Lung (tissue), 17 donors: ENCODE measurements at places on chromosomes 7 and 10.

GRCh38 chr10:127048630-127049029 lies 143.4 kb downstream of the DOCK1 start:
- no peak for DNase-seq

- peak; percentile 79 for DNase-seq
Measured at GRCh38 chr10:21402606-21403083, 122.8 kb downstream of the SKIDA1 start.

- peak; percentile 35 for DNase-seq
Measured at GRCh38 chr10:99444383-99445045, 14.1 kb upstream of the GOT1 start.

DNA sequence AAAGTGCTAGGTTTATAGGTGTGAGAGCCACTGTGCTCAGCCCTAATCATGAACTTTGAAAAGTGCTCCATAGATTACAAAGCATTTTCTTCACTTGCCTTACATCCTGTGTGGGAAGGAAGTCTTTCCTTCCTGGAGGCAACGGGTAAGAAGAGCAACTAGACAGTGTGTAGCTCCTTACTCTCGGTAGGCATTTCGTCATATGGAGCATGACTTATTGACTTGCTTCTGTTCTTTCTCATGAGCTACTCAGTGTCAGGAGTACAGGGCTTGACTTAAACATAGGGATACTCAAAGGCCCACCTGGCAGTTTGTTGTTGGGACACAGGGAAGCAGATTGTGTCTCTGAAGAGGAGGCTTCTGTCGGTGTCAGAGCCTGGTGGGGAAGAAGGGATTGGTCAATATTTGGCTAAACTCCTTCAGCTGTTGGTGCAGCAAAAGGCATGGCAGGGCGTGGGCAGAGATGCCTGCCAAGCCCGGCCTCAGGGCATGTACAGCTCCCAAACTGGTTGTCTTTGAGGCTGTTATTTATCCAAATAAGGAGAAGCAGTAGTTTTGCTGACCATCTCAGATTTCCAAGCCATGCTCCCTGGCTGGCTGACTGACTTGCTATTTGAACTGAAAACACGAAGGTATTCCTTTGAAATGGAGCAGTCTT lies 248.9 kb downstream of the KIAA1217 start:
- DNase-seq, result no peak

DNA sequence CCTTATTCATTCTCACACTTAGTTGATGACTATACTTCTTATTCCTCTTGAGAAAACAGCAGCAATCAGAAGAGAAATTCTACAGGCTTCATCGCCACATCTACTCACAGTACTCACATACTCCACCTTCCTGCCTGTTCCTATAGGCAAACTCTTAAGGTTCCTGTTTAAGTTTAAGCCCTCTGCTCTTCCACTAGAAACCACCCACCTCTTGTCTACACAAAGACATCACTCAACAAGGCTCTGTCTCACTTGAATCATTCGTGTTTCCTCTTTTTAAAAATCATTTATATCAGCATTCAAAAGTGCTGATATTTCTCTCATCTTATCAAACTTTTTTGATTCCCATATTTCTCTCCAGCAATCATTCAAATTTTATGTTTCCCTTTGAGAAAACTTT lies 85.5 kb upstream of the ADO start:
- no peak for DNase-seq

GRCh38 chr7:117383483-117384189 lies 43.7 kb downstream of the ASZ1 start:
- peak; percentile 58 for DNase-seq

DNA sequence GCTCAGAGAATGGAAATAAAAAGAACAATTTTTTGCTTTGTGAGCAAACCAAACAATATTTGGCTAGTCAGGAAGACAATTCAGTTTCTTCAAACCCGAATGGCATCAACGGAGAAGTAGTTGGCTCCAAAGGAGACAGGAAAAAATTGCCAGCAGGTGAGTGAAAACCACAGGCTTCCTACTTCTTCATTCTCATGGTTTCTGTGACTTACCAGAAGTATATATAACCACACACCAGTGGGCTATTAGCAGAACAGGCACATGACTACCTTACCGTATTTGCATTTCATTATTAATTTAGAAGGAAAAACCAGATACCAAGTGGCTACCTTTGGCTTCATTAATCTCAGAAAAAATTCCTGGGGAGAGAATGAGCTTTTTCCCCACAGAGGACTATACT lies 8.8 kb downstream of the TDRD1 start:
- DNase-seq, result no peak

DNA sequence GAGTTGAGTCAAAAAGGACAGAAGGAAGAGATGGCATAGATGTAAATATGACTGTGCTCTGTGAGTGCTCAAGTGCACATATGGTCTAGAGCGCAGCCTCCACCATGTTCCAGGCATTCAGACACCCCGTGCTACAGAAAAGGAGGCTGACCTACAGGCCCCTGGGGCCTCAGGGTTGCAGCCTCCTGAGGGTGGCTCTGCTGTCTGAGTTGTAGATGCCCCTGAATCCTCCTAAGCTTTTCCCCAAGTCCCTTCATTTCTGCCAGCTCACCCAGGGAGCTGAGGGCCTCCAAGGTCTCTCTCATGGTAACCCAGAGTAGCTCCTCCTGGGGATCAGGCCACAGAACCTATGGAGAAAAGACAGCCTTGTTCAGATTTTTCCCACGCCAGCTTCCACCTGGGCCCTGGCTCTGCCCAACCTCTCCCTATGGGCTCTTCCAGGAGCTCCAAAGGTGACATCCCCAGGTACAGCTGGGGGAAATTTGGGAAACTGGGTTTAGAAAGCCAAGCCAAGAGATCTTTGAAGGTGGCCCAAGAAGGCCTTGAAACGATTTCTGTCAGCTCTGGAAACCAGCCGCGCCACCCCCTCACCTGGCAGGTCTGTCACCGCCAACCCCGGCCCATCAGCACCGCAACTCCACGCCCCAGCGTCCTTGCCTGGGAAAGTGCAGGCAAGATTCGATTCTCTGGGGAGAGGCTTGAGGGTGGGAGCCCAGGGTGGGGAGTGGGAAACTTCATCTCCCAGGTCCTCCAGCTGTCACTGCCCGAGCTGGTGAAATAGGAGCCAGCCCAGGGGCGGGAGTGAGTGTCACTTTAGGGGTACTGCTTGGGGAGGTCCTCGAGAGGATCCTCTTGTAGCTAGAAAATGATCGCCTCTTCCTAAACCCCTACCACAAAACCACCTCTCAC lies 2.4 kb downstream of the ZNF467 start:
- DNase-seq, result no peak

DNA sequence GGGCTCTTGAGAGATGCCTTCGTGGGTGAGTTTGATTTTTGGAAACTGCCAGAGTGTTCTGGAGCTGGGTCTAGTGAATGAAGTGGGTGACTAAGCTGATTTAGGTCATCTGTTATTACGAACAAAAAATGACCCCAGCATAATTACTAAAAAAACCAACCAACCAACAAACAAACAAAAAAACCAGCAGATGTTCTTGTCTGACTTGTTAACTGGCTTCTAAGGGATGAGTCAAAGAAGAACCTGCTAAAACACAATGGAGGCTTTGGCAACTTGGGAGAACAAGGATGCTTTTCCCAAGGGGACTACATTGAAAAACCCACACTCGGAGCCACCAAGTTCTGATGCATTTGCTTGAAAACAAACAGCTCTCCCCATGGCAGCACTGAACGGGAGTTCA lies 11.5 kb downstream of the TACR2 start:
- DNase-seq, result no peak

- no peak for DNase-seq
Measured at GRCh38 chr7:128872394-128872824, 9.8 kb downstream of the ATP6V1F start.

DNA sequence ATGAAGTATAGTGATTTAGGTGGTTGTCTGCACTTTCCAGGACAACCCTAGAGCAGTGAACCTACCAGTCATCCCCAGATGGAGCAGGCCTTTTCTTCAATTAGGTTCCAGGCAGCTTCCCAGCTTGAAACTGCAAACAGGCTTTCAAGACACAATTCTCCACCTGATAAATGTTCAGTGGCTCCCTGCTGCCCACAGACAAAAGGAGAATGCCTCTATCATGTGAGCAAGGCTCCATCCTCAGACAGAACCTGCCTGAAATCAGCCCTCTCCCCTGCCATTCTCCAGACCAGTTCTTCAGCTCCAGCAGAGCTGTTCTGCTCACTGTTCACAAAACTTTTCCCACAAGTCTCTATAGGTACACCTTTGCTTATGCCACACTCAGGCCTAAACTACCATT lies 22.1 kb downstream of the RELN start:
- DNase-seq, result no peak

- DNase-seq, result no peak
Measured at GRCh38 chr10:23779301-23779700, 340.4 kb downstream of the OTUD1 start.

DNA sequence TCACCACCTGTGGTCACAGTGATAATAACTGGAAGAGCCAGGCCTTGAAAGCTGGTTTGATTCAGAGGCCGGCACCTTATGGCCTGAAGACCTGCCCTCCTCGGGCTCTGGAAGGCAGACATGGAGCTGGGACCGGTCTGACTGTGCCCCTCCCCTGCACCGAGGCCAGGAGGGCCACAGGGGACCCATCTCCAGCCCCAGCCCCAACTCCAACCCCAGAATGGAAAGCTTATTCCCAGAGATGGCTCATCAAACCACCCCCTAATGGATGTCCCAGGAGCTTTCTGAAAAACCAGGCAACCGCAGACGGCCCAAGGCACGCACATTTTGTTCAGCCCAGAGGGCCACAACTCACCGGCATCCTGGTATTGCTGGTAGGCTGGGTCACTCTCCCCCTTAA lies 16.8 kb downstream of the PDIA4 start:
- no peak for DNase-seq

DNA sequence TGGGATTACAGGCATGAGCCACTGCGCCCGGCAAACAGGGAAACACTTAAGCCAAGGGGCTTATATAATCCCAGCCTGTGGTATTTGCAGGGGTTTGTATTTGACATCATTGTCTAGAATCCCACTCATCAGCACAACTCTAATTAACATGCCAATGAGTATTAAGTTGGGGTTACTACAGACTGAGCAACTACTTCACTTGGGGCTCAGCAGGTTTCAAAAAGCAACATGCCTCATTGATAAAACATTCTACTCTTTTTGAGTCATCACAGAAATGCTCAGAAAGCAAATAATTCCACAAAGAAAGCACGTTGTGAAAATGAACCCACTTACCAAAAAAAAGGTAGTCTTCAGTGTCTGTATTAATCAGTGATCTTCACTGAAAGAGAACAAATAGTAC lies 236.9 kb upstream of the CELF2 start:
- no peak for DNase-seq

GRCh38 chr7:55567571-55567970 lies 4.7 kb downstream of the VOPP1 start:
- no peak for DNase-seq

- DNase-seq, result peak; percentile 38
Measured at GRCh38 chr10:128297709-128298378, 171.6 kb upstream of the MKI67 start.

DNA sequence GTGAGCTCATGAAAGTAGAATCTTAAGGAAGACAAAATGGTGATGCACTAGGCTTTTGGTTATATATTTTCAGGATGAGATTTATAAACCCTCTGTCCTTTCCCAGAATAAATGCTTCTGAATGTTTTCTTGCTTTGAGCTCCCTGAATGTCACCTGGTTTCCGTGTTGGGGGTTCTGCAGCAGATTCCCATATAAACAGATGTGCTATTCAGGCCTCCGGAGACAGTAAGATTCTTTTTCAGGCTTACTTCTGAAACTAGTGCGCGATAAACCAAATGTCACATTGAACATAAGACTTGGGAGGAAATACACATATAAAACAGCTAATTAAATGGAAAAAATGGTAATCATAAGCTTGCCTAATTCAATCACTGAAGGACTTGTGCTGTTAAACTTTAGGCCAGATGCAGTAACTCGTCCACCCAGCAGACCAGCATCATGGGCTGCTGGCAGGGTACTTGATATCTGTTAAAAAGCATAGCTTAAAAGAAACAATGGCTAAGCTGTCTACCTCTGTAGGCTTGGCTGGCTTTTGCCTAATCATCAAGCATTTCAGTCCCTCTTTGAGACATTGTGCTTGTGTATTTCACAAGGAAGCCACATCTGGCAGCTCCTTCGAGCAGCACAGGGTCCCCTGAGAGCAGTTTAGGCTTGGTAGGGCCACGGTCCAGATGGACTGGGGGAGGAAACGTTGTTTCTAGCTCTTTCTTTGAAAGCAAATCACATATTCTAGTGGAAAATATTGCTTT lies 281.2 kb upstream of the KIAA1217 start:
- no peak for DNase-seq

DNA sequence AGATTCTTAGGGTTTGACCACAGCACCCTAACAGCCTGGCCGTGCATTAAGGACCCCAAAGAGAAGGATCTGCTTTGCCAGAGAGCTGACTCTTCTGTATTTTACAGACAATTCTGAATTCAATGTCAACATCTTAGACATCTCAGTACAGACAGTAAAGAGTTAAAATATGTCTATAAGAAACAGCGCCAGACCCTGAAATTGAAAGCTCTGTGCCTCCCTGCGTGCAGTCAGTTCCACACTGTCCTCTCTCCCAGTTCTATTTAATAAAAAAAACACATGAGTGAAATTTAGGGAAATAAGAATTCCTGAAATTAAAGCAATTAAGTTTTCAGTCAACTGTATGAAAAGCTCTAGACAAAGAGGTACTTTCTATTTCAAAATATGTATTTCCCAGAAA lies 45.1 kb downstream of the MET start:
- DNase-seq, result no peak

GRCh38 chr10:6920072-6921019 lies 340.3 kb upstream of the PRKCQ start:
- DNase-seq, result peak; percentile 65

GRCh38 chr7:43868681-43869005 lies 674 bp downstream of the MRPS24 start:
- DNase-seq, result peak; percentile 7

DNA sequence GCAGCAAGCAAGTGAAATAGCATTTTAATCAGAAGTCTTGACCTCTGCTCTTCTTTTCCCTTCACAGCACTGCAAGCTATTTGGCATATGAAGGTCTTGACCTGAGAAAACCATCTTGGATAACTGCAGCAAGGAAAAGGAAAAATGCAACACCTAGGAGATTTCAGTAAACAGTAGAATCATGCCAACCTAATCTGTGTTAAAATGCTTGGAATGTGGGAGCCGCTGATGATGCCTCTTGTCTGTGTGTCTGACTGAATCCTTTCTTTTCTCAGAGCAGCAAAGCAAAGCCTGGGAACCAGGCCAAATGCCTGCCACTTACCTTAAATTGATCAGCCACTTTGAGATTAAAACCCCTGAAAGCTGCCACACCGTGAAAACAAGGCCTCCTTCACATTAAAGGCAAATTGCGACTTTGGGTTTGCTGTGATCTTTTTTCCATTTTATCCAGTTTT lies 80.4 kb upstream of the CDK6 start:
- peak; percentile 77 for DNase-seq

- DNase-seq, result no peak
Measured at GRCh38 chr10:132784866-132785722, 853 bp downstream of the NKX6-2 start.

DNA sequence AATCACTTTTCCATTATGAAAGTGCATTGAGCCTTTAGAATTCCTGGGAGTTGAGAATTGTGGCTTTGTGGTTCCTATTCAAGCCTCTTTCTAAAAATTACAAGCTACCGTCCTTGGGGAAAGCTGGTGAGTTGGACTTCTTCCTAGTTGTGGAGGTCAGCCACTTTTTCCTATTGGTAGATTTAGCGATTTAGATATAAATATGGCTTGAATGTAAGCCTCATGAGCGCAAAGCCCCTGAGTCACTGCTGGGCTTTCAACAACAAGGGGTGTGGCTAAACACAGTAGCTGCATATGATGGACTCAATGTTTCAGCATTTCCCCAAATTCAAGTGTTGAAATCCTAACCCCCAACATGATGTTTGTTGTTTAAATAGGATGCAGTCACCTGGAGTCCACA lies 150.0 kb upstream of the IGFBP3 start:
- no peak for DNase-seq

GRCh38 chr7:95859429-95859828 lies 87.1 kb downstream of the DYNC1I1 start:
- no peak for DNase-seq
